Activated T-cell treated with anti-CD3 and anti-CD28 coated beads, Interleukin-2, amount 50 U/mL, for 4 hours (primary cell): ENCODE measurements at places on chromosomes 11 and 22. TPM values are rescaled to one million over a fixed set of nuclear protein-coding genes. Genes with fewer than 3 reads are reported as not detected.

DNA sequence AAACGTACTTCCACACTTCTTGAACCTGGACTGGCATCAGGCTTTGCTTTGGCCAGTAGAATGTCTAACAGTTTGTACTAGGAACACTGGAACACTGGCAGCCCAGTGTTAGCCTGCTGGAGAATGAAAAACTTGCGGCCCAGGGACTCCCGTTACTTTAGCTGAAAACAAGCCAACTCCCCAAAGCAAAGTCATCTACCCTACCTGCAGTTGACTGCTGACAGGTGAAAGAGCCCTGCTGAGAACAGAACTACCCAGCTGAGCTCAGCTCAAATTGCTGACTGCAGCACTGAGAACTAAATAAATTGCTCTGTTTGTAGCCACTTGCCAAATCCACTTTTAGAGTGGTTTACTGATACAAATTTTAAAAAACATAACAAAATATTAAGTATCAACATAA lies 342.5 kb downstream of the LRRC4C start:
- no peak for DNase-seq

DNA sequence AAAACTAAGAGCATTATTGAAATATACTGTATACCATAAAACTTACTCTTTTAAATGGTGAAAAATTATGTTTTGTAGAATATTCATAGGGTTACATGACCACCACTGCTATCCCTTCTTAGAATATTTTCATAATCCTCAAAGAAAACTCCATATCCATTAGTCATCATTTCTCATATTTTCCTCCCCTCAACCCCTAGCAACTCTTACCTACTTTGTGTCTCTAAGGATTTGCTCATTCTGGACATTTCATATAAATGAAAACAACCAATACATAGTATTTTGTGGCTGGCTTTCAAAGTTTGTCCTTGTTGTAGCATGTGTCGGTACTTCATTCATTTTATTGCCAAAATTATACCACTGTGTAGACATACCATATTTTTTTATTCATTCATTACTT lies 863.8 kb downstream of the KCNA4 start:
- DNase-seq, result no peak

- peak; percentile 12 for DNase-seq
These were observed 76.2 kb downstream of the SLC1A2 start for GRCh38 chr11:35343033-35343598.

DNA sequence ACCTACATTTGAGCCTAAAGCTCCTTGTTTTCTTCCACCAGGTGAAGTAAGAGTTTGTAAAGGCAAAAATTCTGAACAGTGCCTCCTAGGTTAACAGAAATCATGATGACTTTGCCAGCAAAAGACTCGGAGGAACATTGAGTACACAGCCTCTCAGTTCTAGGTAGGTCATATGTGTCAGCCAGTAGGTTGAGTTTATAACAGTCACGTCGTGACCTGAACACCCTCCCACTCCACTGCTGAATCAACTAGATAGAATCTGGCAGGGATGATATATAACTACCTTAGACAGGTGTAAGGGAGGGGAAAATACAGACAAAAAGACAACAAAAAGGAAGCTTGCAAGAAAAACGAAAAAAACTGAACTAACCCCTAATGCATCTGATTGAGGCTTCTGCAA lies 12.8 kb upstream of the ASPHD2 start:
- DNase-seq, result no peak

- no peak for DNase-seq
These were observed 58.9 kb downstream of the RPUSD4 start for GRCh38 chr11:126152586-126152985.

GRCh38 chr22:29994943-29995342 lies 85.3 kb upstream of the HORMAD2 start:
- DNase-seq, result no peak

DNA sequence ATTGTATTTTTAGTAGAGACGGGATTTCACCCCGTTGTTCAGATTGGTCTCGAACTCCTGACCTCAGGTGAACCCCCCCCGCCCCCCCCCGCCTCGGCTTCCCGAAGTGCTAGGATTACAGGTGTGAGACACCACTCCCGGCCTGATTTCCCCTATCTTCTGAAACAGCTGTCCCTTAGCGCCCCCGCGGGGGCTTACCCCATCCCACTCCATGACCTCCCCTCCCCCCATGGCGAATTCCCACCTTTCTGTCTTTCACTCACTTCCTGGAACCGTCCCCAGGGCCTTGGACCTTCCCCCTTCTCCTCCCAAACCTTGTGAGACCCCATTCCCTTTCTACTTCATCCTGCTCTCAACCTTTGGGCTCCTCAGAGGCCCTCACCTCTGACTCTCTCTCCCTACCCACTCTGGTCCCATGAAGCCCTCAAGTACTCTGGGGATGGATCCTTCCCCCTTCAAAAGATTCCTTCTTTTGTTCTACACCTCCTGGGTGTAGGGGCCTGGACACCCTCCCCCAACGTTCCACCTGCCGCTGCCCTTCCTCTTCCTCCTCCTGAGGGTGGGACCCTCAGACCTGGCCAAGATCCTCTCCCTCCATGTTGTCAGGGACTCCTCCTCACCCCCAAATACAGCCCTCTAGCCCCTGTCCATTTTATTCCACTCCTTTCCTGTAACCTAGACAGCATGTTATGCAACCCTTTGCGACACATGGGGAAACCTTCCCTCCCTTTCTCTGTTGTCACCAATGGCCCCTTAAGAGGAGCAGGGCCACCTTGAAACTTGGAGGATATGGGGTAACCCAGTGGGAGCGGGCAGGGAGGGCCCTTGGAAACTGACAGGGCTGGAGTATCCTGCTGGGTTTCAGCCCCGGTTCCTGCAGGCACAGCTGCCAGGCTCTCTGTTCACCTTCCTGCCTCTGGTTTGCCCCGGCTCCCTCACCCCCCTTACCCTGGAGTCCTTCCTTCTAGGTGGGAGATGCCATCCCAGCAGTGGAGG lies 1.1 kb downstream of the PRDX5 start:
- no peak for DNase-seq

DNA sequence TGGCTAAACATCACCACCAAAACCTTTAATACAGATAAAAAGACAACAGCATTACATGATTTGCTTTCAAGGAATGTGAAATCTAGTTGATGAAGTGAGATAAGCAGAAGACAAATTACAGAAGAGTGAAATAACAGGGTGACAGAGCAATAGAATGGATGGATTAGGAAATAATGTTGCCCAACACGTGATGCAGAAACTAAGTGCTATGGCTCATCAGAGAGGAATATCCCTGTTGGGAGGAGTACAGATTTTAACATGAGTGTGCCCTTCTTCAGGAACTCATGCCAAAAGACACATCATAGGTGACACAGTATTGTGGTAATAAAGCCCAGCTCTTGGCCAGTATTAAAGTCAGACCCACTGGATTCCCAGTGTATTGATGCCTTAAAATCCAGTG lies 176.6 kb upstream of the RAG2 start:
- DNase-seq, result no peak

GRCh38 chr11:30889143-30889794 lies 303.1 kb upstream of the MPPED2 start:
- DNase-seq, result no peak

DNA sequence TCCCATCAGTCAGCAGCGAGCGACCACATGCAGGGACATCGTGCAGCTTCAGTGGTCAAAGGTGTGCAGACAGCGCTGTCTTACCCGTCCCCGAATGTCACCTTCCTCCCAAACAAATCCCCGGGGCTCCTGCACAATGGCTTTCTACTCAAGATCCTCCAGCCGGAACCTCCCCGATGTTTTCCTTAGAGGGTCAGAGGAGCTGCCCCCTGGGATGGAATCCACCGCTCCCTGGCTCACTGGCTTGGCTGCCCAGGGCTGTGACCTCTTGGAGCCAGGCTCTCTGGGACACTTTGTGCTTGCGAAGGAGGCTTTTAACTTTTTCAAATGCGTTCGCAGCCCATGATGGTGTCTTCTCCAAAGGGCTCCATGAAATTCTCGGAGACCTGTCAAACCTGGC lies 17.3 kb upstream of the FGF19 start:
- DNase-seq, result no peak

DNA sequence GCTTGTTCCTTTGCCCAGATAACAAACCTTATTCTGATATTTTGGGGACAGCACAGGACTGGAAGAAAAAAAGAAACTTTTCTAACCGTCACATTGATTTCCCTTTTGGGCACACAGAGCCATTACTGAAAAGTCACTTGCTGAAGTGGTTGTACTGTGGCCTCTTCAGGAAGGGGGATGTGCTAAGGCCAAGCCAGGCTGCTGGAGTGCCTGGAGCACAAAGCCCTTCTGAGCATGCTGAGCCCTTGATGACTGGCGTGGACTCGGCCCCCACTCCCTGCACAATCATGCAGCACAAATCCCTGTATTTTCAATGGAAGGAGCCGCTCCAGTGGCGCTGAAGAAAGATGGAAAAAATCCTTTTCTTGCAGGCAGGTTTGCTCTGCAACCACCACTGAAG lies 164.2 kb downstream of the NTM start:
- DNase-seq, result no peak

DNA sequence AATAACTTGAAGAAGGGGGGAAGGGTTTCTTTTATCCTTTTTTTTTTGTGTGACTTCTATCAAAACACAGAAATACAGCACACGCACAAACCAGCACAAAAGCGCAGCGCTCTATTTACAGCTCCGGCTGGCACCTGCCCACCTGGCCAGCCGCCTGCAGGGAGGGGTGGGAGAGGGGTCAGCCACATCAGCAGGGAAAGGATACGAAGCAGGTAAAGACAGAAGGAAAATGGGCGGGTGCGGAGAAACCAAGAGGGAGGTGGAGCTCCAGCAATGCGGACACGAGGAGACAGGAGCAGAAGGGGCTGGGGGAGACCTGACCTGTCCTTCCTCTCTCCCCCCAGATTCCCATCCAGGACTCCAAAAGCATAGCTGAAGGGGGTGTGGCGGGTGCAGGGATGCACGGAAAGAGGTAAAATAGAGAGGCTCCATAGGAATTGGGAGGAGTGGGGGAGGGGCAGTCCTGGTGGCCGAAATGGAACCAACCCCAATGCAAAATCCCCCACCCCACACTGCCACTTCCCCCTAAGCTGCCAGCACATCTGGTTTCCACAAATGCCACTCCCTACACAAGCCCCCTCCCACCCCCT lies 14.1 kb downstream of the CXCR5 start:
- no peak for DNase-seq

- no peak for DNase-seq
These were observed 19.0 kb upstream of the MPPED2 start for GRCh38 chr11:30605036-30605605.

- DNase-seq, result no peak
These were observed 12.1 kb upstream of the CELSR1 start for GRCh38 chr22:46549563-46549840.

GRCh38 chr11:130243816-130244215 lies 70.9 kb downstream of the ZBTB44 start:
- DNase-seq, result no peak

DNA sequence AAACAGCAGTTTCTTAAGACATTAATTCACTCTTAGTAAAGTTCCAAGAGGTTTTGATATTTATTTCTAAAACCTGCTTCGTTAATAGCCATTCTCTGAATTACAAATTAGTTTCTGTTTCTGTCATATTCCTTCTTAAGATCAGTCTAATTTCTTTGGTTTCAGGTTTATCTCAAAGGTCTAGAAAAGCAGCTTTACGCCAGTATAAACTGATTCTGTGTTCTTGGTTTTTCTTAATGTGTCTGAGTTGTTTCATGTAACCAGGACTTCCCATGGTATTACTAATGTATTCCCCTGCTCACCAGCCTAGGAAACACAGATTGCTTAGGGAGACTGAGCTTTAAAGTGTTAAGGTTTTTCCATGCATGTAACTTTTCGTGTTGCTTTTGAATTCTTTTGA lies 6.8 kb upstream of the ACY3 start:
- no peak for DNase-seq

DNA sequence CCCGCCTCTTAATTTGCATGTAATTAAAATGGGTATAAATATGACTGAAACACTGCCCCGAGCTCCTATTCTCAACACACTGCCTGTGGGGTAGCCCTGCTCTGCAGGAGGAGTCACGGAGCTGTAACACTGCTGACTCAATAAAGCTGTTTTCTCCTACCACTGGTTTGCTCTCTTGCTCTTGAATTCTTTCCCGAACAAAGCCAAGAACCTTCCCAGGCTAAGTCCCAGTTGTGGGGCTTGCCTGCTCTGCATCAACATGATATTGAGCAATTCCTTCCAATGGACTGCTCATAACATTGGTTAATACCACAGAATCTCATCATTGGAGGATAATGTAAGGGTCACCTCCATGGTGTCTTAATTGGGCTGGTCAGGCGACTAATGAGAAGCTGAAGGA lies 114.4 kb downstream of the FBXO7 start:
- DNase-seq, result no peak

GRCh38 chr11:67438158-67438902 lies 848 bp upstream of the PTPRCAP start:
- DNase-seq, result peak; percentile 67

DNA sequence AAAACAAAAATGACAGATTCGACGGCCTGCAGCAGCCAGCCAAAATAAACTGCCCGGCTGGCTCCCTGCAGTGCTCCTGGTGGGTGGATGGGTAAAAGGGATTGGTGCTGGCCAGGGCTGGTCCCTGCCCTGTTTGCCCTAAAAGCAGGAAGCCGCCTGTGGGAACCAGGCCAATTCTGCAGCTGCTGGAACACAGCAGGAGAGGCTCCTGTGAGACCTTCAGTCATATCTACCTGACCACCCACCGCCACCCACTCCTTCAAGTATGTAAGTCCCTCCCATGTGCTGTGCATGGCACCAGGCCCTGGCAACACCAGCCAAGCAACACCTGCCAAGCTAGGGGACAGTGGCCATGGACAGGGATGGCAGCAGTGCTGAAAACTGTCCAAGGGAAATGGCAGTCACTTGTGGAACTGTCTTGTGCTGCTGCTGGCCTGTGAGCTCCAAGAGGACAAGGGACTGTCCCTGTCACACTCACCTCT lies 48.7 kb upstream of the ARFGAP3 start:
- no peak for DNase-seq

GRCh38 chr22:23722160-23722559 lies 28.8 kb downstream of the ZNF70 start:
- DNase-seq, result no peak

DNA sequence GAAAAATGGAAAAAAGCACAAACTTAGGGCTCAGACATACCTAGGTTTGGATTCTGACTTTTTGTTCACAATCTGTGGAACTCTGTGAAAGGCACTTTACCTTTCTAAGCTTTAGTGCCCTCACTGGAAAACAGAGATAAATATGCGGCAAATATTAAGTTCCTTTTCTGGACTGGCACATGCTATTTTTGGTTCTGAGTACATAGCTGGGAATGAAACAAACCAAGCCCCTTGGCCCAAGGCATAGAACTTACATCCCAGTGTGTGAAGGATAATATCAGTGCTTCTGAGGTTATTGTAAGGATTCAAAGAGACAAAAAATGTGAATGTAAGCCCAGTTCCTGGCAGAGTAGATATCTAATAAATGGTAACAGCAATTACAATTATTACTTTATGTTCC lies 227.5 kb downstream of the ADAMTS15 start:
- DNase-seq, result no peak

- DNase-seq, result no peak
These were observed 96.5 kb downstream of the EXT2 start for GRCh38 chr11:44192017-44192385.

The CYP2D6 gene
- total RNA-seq, result 1.9 TPM

The UPK3A gene
- total RNA-seq, result not detected

The ENTHD1 gene
- 0.41 TPM for total RNA-seq

The OR4D9 gene
- not detected for total RNA-seq

The HYOU1 gene
- 249 TPM for total RNA-seq

The C1QTNF5 gene
- not detected for total RNA-seq

The TMA7B gene
- 0.61 TPM for total RNA-seq

The CEND1 gene
- total RNA-seq, result 1.7 TPM

The BRSK2 gene
- 0.94 TPM for total RNA-seq

The CTSW gene
- 12.3 TPM for total RNA-seq

The PRDM11 gene
- total RNA-seq, result 6.8 TPM

The ADAMTS15 gene
- total RNA-seq, result not detected
